ENCODE measurements at places on chromosomes 16 and 17. TPM values are rescaled to one million over a fixed set of nuclear protein-coding genes. Genes with fewer than 3 reads are reported as not detected.

- H3K4me1 ChIP-seq, result no peaks in the 10 kb centered on the region
- H3K27me3 ChIP-seq, result no peaks in the 10 kb centered on the region
- no peak overlapping the region for H3K4me3 ChIP-seq
- H3K36me3 ChIP-seq, result no peaks in the 10 kb centered on the region
These were observed 64.0 kb downstream of the SNX20 start for GRCh38 chr16:50616883-50617645.

Gene GNGT2
- 1.5 TPM for total RNA-seq

DNA sequence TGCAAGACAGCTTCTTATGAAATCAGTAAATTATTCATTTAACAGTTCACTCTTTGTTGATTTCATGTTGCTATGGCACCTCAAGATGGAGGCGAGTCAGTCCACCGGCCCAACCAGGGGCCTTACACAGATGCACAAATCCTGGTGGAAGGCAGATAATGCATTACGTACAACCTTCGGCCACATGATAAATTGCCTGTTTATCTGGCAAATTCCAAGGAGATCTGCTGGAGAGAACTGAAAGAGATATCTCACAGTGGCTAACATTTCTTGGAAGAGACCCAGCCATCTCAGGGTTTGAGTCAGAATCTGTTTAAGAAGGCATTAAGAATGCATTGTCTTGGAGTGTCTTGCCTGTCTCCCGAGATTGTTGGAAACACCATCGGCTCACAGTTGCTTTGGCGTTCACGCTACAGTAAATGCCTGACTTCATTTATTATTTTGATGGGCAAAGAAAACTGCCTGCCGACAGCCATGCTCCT is 225.6 kb downstream of the MSI2 start:
- H3K36me3 ChIP-seq, result peaks cover under 1% of the 10 kb centered on the region
- H3K4me3 ChIP-seq, result no peak overlapping the region
- H3K4me1 ChIP-seq, result peaks cover 25% of the 10 kb centered on the region
- H3K27me3 ChIP-seq, result no peaks in the 10 kb centered on the region

DNA sequence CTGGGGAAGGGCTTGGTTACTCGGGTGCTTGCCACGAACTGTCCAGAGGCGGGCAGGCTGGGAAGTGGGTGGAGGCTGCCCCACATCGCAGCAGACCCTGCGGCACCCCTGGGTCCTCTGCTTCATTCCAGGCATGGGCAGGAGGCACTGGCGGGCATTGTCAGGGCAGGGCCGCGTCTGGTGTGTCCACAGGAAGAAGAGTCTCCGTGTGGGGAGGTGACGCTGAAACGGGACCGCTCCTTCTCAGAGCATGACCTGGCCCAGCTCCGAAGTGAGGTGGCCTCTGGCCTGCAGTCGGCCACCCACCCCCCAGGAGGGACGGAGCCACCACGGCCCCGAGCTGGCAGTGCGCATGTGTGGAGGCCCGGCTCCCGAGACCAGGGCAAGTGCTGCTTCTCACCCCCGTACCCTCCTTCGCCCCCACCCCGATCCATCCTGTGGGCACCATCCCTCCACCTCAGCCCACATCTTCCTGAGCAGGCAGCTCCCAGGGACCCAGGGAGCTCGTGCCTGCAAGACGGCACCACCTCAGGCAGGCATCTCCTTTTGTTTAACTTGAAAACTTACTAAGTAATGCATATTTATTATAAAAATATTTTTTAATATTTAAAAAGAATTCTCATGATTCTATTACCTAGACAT is 14.3 kb upstream of the TCF25 start:
- peaks cover 18% of the 10 kb centered on the region for H3K4me1 ChIP-seq
- no peak overlapping the region for H3K4me3 ChIP-seq

- no peaks in the 10 kb centered on the region for H3K27me3 ChIP-seq
- no peaks in the 10 kb centered on the region for H3K36me3 ChIP-seq
- no peak for DNase-seq
- peak overlapping the region; percentile 82 for H3K27ac ChIP-seq
- peaks cover 13% of the 10 kb centered on the region for H3K4me1 ChIP-seq
- peak overlapping the region; percentile 79 for H3K4me3 ChIP-seq
These were observed 12.4 kb downstream of the TAT start for GRCh38 chr16:71564335-71564967.

Gene NPIPA7
- total RNA-seq, result 3.9 TPM

DNA sequence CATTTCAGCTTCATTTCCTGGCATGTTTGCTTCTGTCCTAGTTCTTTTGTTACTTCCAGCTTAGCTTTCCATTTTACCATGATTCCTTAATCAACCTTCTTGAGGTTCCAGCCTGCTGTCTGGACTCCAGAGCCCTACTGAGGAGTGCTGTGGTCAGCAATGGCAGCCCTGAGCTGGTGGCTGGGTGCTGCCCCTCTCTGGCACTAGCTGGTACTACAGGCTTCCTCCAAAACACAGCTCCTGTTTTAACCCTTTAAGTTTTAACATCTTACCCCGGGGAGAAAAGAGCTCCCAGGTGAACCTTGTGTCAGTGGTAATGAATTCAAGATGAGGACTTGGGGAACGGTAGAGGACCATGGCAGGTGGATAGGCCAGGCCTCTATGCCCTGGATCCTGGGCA is 395.5 kb downstream of the TMEM114 start:
- H3K4me1 ChIP-seq, result no peaks in the 10 kb centered on the region
- no peaks in the 10 kb centered on the region for H3K27me3 ChIP-seq
- H3K27ac ChIP-seq, result no peak overlapping the region
- DNase-seq, result no peak
- no peak overlapping the region for H3K4me3 ChIP-seq

DNA sequence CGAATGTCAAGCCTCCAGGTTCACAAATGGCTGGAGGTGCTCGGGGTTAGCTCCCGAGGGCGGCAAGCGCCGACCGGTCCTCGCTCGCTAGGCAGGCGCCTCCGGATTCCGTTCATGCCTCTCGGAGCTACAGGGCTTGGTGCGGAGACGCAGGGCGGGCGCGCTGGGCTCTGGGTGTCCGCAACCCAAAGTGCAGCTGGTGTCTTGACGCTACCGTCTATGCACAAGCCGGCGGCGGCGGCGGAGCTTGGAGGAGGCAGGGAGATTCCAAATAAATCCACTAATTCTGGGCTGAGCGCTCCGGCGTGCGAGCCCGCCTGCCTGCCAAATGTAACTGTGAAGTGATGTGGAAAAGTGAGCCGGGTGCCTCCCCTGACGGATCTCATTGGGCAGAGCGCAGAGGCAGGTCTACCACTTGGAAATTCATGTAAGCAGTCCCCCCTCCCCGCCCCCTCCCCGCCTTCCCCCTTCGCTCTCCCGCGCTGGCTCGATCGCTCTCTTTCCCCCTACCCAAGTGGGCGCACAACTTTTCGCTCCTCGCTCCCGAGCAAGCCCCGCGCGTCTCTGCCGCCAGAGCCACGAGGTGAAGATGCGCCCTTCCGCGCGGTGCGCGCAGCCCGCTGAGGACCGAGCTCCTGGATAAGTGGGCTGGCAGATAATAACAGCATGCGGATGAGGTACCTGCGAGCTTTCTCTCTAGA is at the start of gene CDH8:
Gene CDH8, minus strand, starts transcription at position 338 of the 701 bp plus-strand sequence. CDS start 15,035 bp downstream, outside the sequence.
- DNase-seq, result no peak
- H3K4me3 ChIP-seq, result no peak within 1 kb of the TSS
- H3K27me3 ChIP-seq, result no peaks in the 10 kb centered on the region
- H3K27ac ChIP-seq, result no peak within 1 kb of the TSS
- no peaks in the 10 kb centered on the region for H3K36me3 ChIP-seq

All from CD4-positive, CD25-positive, alpha-beta regulatory T cell (primary cell).